ENCODE measurements at places on chromosomes 12 and 14.

DNA sequence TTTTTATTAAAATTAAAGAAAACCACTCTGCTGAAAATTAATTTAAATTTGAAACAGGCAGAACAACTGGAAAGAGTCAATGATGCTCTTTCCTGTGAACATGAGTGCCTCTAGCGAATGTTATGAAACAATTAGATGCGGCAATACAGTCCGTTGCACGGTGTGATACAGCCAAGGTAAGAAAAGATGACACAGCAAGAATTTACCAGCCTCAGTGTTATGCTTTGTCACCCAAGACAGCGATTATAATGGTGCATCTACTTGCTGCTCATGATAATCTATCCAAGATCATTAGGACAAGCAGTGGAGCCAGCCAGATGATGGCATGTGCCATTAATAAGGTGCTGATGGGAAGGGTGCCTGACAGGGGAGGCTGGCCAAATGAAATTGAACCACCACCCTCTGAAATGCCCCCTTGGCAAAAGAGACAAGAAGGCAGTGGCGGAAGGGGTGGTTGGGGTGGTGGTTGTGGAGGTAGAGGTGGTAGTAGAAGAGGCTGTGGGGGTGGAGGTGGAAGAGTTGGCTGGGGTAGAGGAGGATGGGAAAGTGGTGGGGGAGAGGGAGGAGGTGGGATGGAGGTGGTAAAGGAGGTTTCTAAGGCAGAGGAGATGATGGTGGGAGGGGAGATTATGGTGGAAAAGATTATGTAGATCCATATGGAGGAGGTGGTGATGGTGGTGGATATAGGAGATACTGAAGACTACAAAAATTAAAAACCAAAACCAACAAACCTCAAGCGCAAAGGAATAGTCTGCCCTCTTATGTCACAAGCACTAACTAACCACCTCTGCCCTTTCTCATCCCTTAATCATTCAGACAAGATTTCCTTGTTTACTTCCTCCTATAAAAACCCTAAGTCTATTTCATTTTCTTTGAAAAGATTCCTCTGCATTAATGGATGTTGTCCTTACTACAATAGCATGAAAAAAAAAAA, 4.0 kb upstream of the RESF1 start:
- DNase-seq: no peak

- DNase-seq: peak; percentile 84
Observed at GRCh38 chr12:28893365-28893764, 255.7 kb upstream of the FAR2 start.

- DNase-seq: no peak
Observed at GRCh38 chr12:41473441-41473840, 285.3 kb downstream of the PDZRN4 start.

- DNase-seq: no peak
Observed at GRCh38 chr12:126163984-126164383, 1098.7 kb downstream of the AACS start.

GRCh38 chr12:44258246-44258645, 422.4 kb downstream of the TMEM117 start:
- no peak for DNase-seq

GRCh38 chr14:56995010-56995409, 184.7 kb upstream of the OTX2 start:
- no peak for DNase-seq

DNA sequence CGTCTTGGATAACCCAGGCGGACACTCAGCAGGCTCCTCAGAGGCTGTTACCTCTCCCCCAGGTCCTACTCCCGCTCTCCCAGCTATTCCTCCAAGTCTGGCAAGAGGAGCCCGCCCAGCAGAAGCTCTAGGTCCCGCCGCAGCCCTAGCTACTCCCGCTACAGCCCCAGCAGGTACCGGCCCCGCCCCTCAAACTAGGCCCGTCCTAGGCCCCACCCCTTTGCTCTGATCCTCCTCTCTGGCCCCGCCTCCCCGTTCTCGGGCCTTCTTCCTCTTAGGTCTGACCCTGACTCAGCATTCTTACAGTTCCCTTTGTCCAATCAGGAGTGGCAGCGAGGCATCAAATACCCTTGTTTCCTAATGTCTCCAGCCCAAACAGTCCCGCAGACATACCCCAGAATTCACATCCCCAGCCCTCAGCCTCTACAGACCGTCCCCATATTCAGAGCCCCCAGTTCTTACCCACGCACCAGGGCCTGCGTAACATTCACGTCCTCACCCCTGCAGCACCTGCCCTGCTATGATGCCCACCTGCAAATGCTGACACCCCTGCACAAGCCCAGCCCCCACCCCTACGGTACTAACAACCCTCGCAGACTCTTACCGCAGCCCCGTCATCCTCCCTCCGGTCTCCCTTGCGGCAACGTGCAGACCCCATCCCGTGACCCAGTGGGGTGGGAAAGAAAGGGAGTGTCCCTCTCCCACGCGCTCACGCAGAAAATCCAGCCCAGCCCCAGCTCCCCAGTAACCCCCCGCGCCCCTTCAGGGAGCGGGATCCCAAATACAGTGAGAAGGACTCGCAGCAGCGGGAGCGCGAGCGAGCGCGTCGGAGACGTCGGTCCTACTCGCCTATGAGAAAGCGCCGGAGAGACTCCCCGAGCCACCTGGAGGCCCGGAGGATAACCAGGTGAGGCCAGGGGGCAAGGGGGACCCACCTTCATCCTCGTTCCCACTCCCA, 25.0 kb upstream of the HSPB8 start:
- DNase-seq: peak; percentile 17

DNA sequence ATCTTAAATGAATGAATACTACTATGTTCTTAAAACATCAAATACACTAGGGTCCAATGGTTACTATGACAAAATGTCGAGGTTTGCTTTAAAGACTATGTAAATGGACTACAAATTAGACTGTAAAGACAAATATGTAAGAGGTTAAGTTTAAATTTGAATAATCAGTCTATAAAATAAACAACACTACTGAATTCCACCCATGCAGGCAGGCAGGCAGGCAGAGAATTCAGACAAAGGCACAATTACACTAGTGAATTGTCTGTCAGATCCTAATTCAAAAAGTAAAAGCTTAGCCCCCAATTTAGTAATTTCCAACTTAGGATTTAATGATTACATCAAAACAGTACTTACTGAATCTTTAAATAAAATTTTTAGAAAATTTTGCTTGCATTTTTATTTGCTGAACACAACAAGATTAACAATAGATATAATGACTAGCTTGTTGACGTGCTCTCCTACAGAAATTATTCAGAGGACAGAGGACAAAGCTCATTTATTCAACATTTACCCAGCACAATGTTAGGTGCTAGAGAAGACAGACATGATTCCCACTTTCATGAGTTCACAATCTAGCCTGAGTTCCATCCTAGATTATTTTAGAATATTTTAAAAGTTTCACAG, 97.4 kb downstream of the CDK17 start:
- DNase-seq: no peak

GRCh38 chr12:19518209-19518608, 78.9 kb downstream of the AEBP2 start:
- DNase-seq: no peak

DNA sequence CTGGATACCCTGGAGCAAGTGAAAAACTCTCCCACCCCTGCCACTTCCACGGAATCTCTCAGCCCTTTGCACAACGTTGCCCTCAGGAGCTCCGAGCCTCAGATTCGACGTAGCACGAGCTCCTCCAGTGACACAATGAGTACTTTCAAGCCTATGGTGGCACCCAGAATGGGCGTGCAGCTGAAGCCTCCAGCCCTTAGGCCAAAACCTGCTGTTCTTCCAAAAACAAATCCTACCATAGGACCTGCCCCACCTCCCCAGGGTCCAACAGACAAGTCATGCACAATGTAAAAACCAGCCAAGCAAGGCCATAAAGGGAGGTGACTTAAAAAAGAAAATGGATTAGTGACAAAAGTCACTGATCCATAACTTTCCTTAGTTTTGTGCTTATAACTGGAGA, 79.7 kb downstream of the KICS2 start:
- no peak for DNase-seq

Data from fibroblast of skin of scalp (primary cell).